Activated CD4-positive, alpha-beta T cell treated with anti-CD3 and anti-CD28 coated beads, Interleukin-2, amount 10 ng/mL, durations not matched to agents 7 days and 5 days (primary cell): ENCODE measurements at places on chromosomes 5 and 9. TPM values are rescaled to one million over a fixed set of nuclear protein-coding genes. Genes with fewer than 3 reads are reported as not detected.

Gene RIOK2
- total RNA-seq = 22.7 TPM

Gene GPR150
- 1.2 TPM for total RNA-seq

Gene LOX
- total RNA-seq = 0.10 TPM

Gene MYO10
- total RNA-seq = 0.08 TPM

Gene NIPAL4
- total RNA-seq = 0.10 TPM

Gene HSPA4
- total RNA-seq = 89.5 TPM

Gene PRR16
- not detected for total RNA-seq

Gene ANKRD33B
- 3.7 TPM for total RNA-seq

Gene CDKN2B-AS1
- 4.4 TPM for total RNA-seq

Gene SV2C
- total RNA-seq = 0.07 TPM
